ENCODE measurements at places on chromosomes 5 and 9.

- no peak overlapping the region for H3K4me3 ChIP-seq
- DNase-seq: no peak
- H3K27ac ChIP-seq: no peak overlapping the region
- H3K27me3 ChIP-seq: no peaks in the 10 kb centered on the region
- no peaks in the 10 kb centered on the region for H3K4me1 ChIP-seq
Measured at GRCh38 chr9:28014212-28014611, 440.9 kb upstream of the C9orf72 start.

DNA sequence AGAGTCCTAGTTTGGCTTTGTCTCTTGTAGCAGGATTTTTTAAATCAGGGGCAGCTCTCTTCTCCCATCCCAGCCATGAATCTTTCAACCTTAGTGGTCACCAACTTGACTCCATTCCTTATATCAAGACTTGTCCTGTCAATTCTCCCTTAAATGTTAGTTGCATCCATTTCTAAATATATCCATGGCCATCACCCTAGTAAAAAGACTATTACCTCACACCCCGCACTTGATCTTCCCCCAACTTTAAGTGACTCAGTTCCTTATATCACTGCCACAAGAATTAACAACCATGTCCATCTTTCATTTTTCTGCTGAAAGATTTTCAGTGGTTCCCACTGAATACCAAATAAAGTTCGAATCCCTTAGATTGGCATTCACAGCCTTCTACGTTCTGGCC lies 67.0 kb downstream of the STX17 start:
- no peak for DNase-seq
- H3K4me3 ChIP-seq: no peak overlapping the region
- no peaks in the 10 kb centered on the region for H3K27me3 ChIP-seq

- no peaks in the 10 kb centered on the region for H3K27me3 ChIP-seq
- DNase-seq: no peak
- H3K36me3 ChIP-seq: peaks cover 87% of the 10 kb centered on the region
- peaks cover 14% of the 10 kb centered on the region for H3K4me1 ChIP-seq
Measured at GRCh38 chr9:89357331-89358197, 39.3 kb downstream of the SECISBP2 start.

DNA sequence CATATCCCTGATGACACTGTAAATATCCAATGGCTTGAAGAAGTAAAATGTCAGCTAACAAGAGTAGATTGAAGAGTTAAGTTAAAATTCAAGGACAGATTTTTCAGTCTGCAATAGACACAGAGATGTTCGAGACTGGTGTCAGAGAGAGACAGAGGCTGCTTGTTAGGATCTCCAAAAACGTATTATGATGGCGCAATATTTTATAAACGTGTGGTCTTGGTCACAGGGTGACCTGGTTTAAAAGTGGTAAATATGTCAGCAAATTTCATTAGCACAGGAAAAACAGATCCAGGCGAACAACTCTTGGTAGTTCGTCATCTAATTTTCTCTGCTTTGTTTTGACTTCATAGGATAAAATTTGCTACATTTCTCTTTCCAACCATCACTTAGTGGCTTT lies 317.4 kb downstream of the MCTP1 start:
- H3K4me1 ChIP-seq: no peaks in the 10 kb centered on the region
- no peak for DNase-seq
- H3K36me3 ChIP-seq: no peaks in the 10 kb centered on the region
- no peaks in the 10 kb centered on the region for H3K27me3 ChIP-seq
